ENCODE measurements at places on chromosomes 4 and X.

GRCh38 chrX:20118065-20118824 lies 1.5 kb upstream of the MAP7D2 start:
- DNase-seq, result no peak

DNA sequence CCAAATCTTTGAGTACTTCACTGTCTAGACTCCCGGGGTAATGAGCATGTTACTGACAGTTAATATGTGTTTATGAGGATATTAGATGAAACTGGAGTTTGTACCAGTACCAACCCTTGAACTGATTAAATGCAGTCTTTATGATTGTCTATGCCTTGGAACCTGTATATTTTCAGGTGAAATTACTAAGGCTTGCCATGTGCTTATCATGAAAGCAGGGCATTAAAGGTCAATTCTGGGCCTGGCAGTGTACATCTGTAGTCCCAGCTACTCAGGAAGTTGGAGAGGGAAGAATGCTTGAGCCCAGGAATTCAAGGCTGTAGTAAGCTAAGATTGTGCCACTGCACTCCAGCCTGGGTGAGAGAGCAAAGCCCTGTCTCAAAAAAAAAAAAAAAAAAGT lies 27.6 kb downstream of the PHEX start:
- DNase-seq, result no peak

DNA sequence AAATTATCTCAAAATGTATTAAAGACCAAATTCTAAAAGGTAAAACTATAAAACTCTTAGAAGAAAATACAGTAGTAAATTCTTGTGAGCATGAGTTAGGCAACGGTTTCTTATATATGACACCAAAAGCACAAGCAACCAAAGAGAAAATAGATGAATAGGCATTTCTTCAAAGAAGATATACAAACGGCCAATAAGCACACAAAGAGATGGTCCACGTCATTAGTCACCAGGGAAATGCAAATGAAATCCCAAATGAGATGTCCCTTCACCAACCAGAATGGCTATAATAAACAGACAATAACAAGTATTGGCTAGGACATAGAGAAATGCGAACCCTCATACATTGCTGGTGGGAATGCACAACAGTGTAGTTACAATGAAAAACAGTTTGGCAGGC lies 44.6 kb downstream of the RAB33A start:
- no peak for DNase-seq

- no peak for DNase-seq
Measured at GRCh38 chr4:88725986-88726385, 28.4 kb upstream of the NAP1L5 start.

- DNase-seq, result no peak
Measured at GRCh38 chrX:17697191-17697590, 40.1 kb upstream of the SCML1 start.

GRCh38 chrX:79270401-79270800 lies 96.7 kb downstream of the ITM2A start:
- no peak for DNase-seq

DNA sequence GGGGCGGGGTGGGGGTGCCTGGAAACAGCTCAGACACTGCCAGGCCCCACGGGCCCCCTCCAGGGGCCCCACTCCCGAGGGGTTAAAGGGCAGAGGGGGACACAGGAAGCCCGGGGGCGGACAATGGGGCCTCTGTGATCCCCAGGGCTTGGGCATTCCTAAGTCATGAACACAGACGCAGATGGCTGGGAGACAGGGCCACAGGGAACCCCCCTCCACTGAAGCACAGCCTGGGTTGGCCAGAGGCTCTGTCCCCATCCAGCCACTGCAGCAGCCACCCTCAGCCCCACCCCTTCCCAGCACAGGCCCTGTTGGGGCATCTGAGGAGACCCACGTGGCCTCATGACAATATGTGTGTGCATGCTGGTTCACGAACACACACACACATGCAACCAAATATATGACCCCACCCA lies 3.9 kb downstream of the L1CAM start:
- no peak for DNase-seq

DNA sequence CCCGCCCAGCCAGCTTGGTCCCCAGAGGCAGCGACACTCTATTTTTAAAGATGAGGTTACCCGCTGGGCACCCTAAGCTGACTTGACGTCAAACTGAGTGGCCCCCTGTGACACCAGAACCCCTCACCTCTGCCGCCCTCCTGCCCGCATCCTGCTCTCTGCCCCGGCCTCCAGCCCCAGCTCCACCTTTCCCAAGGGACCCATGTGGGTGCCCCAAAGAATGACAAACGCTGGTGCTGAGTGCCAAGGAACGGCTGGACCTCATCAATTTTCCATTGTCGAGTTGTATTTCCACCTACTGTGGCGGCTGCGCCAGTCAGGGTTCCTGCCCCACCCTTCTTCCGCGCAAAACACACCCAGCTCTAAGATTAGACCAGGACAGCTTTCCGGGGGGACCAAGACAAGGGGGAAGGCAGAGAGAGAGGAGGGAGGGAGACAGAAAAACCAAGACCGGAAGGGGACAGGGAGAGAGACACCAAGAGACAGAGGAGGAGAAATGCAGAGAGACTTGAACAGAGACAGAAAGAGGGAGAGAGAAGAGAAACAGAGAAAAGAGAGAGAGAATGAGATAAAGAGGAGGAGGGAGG lies 2.0 kb downstream of the PRKX start:
- DNase-seq, result no peak

- DNase-seq, result no peak
Measured at GRCh38 chrX:96692454-96692853, 7.8 kb downstream of the DIAPH2 start.

- no peak for DNase-seq
Measured at GRCh38 chrX:30875957-30876356, 13.1 kb downstream of the TAB3 start.

DNA sequence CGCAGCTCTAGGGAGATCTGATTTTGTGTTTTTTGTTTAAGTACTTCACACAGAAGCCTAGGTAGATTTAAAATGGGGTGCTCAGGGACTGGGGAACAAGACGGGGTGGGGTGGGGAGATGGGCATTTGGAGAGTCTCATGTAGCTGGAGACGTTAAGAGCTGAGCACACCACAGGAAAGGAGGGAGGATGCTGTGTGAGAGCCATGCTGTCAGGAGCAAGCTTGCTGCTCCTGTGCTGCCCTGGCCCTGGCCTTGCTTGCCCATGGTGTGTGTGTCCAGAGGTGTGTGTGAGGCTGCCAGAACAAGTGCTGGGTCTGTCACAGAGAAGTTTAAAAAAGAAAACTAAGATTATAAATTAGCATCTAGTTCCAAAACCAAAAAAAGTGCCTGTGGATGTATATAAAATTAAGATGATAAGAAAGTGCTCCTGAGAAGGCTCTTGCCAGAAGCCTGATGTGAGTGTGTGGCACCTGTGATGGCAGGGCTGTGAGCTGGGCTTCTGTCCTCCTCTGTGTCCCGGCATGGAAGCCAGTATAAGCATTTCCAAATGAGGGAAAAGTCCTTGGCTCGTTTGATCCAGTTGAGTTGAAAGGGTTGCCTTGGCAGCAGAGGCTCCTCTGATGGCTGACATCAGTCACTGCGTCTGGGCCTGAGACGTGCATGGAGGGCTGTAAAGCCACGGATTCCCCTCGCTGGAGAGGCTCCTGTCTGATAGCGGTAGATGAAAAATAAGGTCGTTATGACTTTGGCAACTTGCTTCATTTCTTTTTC lies 63.5 kb downstream of the NELFA start:
- no peak for DNase-seq

- no peak for DNase-seq
Measured at GRCh38 chr4:142874684-142875083, 28.6 kb upstream of the INPP4B start.

DNA sequence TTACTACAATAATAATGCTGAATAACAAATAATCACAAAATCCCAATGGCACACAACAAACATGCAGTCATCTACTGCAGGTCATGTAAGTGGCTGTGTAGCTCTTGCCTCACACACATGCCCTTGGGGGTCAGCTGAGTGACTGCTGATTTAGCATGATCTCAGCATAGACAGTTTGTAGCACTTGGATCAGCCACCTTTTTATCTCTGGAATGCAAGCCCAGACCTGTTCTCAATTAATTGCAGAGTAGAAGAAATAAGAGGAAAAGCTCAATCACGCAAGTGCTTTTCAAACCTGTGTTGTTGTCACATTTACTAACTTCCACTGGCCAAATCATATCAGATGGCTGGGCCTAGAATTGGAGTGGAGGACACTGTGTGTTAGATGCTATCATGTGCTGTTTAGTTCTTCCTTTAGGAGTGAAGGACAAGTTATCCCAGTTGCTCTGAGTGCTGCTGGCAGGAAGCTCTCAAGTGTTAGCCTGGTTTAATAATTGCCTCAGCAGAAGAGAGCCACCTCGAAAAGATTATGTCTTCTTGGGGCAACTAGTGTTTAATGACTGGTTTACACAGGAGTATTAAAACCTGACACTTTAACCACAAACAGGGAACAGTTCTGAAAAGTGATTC lies 128.3 kb upstream of the EPHA5 start:
- DNase-seq, result no peak

DNA sequence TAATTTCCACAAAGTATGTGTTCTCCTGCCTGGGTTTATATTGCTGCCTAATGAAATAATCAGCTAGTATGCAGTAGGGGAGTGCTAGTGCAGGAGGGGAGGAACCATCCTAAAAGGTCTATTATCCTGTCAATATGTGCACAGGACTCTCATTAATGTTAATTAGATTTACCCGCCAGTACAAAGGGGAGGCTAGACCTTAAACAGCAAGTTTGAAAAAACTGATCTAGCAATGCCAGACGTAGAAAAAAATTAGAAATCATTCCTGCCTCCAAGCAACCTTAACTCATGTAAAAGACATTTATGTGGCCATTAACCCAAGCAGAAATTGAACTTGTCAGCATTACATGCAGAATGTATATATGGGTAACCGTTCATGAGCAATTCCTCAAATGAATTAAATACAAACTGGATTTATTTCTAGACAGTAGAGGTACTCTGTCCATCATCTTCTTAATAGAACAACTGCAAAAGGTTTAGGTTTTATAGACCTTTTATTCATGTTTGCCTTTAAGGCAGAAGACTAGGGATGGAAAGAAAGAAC lies 294.3 kb upstream of the TENM3 start:
- DNase-seq, result no peak

DNA sequence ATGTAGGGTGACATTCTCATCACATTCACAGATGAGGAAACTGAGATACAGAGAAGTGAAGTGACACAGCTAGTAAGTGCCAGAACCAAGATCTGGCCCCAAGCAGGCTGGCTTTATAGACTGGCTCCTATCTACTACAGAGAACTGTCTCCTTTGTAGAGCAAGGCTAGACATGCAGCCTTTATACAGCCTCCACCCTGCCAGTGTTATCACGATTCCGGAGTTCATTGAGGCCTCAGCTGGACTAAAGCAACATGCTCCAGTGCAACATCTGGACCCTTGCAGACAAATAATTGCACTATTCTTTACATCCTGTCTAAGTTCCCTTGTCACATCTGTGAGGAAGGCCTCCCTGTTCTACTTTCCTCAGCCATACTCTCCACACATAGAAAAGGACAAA lies 58.0 kb upstream of the XIAP start:
- DNase-seq, result no peak

GRCh38 chr4:41839916-41840854 lies 91.7 kb upstream of the PHOX2B start:
- no peak for DNase-seq

GRCh38 chr4:6361076-6361784 lies 91.6 kb downstream of the WFS1 start:
- no peak for DNase-seq

DNA sequence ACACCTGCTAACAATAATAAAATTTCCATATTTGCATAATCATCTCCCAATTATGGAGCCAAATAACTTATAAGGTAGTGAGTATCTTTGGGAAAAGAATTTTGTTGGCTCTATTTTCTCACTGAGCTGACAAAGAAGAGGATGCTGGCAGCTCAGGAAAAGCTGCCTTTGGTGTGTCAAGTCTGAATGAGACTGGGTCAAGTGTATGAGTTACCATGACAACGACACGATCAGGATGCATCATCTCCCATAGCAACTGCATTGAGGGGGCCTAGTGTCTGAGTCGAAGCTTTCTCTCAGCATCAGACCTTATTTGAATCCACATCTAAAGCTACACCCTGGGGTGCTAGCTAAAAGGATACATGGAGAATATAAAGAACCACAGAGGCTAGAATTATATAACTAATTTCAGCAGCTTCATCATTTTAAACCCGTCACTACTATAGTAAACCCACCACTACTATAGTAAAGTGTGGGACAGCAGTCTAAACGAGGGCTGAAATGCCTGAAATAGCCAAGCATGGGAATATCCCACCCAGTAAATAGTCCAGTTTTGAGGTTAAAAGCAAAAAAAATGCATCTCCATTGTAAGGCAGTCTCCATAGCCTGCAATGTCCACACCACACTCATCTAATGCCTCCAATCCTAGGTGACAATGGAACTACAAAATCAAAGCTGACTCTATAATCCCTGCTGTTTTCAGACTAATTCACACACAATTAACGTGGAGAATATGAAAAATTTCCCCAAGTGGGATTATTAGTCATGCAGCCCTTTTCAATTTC lies 16.0 kb downstream of the GSPT2 start:
- no peak for DNase-seq

- no peak for DNase-seq
Measured at GRCh38 chr4:33709247-33709646, 2535.1 kb downstream of the ARAP2 start.

GRCh38 chr4:37219242-37219641 lies 25.3 kb upstream of the NWD2 start:
- no peak for DNase-seq

DNA sequence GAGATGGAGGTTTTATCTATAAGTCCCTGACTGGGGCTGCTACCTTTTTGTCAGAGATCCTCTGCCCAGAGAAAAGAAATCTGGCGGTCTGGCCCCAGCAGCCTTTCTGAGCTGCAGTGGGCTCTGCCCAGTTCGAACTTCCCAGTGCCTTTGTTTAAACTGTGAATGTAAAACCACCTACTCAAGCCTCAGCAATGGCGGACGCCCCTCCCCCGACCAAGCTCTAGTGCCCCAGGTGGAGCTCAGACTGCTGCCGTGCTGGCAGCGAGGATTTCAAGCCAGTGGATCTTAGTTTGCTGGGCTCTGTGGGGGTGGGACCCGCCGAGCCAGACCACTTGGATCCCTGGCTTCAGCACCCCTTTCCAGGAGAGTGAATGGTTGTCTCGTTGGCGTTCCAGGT lies 121.8 kb downstream of the TSPAN5 start:
- no peak for DNase-seq

DNA sequence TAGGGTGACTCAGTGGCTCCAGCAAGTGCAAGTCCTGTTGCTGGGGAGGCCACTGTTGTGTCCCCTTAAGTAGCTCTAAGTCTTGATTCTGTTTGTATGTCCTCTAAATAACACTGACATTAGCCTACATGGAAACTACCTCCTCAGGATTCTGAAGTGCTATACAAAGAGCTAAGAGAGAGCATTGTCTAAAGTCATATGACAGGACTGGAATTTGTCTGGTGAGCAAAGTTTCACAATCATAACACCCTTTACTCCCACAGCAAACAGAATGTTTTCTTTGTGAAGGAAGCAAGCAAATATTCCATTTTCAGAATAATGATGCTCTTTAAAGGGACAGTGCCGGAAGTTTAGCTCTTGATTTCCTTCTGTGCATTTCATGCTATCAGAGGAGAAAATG lies 23.4 kb upstream of the CT47A1 start:
- no peak for DNase-seq

Data from ecto neural progenitor cell (in vitro differentiated cells).